Karpas-422 (cell line): ENCODE measurements at places on chromosomes 11 and 22.
A peak's percentile ranks its signal among the peaks of the same experiment; 100 is the strongest.

DNA sequence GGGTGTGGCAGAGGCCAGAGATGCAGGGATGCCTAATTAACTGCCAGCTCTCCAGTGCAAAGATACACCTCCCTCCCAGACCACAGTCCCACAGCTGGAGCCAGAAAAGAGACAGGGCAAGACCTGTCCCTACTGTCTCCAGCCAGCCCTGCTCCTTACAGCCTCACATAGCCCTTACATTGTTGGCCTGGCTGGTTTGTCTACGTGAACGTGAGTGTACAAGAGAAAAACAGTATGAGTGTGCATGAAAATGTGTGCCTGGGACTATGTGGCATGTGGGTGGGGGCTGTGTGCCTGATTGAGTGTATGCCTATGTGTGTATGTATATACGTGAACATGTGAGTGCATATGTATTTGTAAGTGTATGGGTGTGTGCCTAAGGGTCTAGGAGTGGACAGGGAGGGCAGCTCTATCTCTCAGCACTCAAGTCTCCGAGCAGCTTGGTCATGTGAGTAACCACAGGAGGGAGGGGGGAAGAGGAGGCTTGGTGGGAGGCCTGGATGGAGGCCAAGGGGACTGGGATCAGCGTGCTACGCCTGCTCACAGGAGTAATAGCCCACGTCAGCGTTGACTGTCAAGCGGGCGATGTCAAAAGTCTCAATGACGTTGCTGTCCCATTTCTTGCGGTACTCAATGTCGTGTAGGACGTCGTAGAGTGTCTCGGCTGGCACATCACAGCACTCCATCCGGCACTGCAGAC, 6.6 kb upstream of the ARAP1 start:
- no peak for DNase-seq

- DNase-seq = no peak
Measured at GRCh38 chr11:113528982-113529381, 53.8 kb upstream of the DRD2 start.

DNA sequence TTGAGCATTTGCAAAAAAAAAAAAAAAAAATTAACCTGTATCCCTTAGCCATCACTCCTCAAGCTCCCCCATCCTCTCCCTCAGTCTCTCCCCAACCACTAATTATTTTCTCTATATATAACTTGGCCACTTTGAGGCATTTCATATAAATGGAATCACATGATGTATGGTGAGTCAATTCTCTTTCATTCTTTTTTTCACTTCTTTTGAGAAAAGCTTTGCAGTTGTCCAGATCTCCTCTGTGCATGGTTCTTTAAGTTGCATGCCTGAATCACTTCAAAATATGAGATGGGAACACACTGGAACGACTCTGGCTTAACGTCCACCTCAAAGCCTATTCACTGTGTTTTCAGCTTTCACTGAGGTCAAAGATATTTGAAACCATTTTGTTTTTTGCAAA, 40.7 kb downstream of the SHANK2 start:
- peak; percentile 0 for DNase-seq

DNA sequence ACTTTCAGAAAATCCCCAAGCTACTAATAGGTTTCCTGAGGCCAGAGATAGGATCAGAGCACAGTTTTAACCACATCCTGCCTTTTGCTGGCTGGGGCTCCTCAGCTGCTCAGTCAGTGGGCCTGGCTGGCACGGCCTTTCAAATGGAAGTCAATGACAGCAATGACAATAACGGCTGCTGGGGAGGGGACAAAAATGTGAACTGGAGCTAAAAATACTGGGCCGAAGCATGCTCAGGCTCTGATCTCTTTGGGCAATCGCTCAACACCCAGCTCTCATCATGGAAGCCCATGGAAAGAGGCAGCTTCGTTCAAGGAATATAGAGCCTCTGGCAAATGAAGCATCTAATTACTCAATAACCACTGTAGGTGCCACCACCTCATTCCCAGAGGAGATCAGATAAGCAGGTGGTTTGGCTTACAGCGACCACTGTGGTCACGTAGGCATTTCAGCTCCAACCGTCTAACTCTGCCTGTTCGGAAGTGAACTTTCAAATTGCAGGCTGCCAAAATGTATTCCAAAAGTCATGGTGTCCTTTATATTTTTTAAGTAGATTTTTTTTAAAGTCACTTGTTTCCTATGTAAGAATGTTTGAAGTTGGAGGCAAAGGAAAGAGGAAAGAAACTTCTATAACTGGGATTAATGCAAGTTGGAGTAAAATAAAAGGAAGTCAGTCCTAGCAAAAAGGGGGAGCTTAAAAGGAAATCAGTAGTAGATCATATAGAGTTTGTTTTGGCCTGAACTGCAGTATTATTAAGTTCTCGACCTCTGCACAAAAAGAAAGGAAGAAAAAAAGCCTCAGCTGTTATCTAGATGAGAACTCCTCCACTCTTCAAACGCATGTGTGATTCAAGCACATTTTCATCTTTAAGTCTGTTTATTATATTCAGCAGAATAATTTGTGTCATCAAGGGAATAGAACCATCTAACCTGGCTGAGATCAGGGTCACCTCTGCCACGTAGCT, 14.1 kb downstream of the WT1 start:
- DNase-seq = no peak

GRCh38 chr11:121104312-121104762, 3.3 kb downstream of the TECTA start:
- DNase-seq = peak; percentile 52

DNA sequence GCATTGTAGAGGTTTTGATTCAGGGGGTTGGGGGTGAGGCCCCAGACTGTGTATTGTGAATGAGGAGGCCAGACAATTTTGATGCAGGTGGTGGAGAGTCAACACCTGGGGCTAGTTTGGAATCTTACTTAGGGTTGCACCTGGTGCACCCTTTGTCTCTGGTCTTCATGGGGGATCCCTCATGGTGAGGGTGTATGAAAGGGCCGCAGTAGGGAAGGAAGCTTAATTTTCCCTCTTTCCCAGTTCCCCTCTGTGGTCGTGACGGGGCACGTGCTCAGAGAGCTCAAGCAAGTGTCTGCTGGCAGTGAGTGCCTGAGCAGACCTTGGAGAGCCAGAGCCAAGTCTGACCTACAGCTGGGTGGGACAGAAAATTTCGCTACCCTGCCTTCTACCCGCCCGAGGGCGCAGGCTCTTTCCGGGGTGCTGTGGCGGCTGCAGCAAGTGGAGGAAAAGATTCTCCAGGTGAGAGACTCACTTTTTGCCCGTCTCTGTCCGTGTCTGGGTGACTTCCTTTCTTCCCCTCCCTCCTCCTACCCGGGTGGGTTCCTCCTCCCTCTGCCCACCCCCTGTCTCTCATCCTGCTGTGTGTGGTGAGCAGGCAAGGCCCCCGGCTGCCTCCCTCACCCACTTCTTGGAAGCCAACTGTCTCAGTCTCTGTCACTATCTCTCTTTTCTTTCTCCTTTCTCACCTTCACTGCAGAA, 131.7 kb downstream of the MICAL2 start:
- no peak for DNase-seq

- DNase-seq = no peak
Measured at GRCh38 chr11:25943777-25944661, 387.9 kb upstream of the ANO3 start.

GRCh38 chr22:46518542-46519325, 18.7 kb downstream of the CELSR1 start:
- DNase-seq = no peak

GRCh38 chr11:89442801-89443200, 48.4 kb downstream of the NOX4 start:
- no peak for DNase-seq

- DNase-seq = peak; percentile 43
Measured at GRCh38 chr11:68008381-68009337, 1.5 kb upstream of the ALDH3B1 start.

- no peak for DNase-seq
Measured at GRCh38 chr22:42328130-42328783, 57.8 kb upstream of the TCF20 start.

DNA sequence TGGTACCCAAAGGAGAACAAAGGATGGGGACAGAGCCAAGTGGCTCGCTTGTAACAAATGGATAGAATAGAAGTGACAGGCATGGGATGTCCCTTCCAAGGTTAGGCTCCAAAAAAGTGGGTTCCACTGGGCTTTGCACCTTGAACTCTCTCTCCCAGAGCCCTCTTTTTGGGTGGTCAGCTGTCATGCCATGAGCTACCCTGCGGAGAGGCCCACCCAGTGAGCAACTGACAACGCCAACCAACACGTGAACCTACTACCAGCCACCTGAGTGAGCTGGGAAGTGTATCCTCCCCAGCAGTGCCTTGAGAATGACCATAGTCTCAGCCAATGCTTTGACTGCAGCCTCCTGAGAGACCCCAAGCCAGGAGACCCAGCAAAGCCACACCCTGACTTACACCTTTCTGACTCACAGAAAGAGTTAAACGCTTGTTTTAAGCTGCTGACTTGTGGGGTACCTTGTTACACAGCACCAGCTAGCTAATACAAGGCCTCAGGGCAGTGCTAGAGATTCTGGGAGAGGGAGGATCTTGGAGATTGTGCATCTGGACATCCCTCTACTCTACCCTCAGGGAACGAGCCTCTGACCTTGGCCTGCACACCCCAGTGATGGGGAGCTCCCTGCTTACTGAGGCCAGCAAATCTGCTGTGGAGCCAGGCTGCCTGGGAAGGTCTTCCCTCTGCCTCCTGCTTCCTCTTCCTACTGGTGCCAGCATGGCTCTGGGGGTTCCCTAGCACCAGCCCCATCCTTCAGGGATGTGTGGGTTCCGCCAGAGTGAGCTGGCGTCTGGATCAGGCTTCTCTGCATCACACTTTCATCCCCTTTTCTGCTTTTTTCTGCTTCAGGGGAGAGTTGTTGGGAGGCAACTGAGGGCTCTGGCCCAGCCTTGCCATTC, 29.1 kb upstream of the RFPL3 start:
- DNase-seq = no peak

GRCh38 chr22:21589396-21589795, 21.9 kb downstream of the UBE2L3 start:
- no peak for DNase-seq
